ENCODE measurements at places on chromosomes 13 and 19. TPM values are rescaled to one million over a fixed set of nuclear protein-coding genes. Genes with fewer than 3 reads are reported as not detected.

Gene BEST2
- polyA plus RNA-seq: not detected

DNA sequence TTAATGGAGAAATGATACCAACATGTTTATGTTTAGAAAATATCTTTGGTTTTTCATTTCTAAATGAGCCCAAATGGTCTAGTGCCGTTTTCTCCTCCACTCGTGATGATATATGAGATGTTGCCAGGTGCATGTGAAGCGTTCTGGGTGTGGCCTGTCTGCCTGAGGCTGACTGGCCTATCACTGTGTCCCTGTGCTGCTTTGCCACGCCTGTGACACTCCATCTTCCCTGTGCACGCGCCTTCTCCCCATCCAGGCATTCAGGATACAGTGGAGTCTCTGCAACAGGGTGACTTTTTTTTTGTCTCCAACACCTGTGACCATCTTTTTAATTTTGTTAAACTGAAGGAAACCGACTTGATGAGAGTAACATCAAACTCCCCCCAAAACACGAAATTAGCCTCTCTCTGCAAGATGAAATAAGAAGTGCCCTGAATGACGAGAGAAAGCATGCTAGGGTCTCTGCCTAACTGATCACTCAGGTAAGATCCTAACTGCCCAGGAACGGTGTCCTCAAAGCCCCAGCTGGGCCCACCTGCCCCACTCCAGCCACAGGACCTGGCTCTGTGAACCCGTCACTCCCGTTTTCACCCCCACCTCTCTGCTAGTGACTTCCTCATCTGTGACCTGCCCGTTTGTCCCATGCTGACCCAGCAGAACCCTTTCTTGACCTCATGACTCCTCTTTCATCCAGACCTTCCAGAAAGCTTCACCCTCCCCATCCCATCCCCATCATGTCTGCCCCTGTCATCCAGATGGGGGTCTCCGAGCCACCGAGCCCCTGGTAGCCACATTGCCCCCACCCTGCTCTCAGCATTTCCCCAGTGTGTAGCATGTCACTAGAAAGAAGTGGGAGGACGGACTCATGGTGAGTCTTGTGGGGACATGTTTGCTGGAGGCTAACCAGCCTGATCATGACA lies 33.2 kb upstream of the TFDP1 start:
- no peak for DNase-seq

- no peak for DNase-seq
Measured at GRCh38 chr19:5228932-5229777, 111.5 kb downstream of the PTPRS start.

Gene ZNF555
- polyA plus RNA-seq: 2.6 TPM

Gene ZNF653
- 2.2 TPM for polyA plus RNA-seq

DNA sequence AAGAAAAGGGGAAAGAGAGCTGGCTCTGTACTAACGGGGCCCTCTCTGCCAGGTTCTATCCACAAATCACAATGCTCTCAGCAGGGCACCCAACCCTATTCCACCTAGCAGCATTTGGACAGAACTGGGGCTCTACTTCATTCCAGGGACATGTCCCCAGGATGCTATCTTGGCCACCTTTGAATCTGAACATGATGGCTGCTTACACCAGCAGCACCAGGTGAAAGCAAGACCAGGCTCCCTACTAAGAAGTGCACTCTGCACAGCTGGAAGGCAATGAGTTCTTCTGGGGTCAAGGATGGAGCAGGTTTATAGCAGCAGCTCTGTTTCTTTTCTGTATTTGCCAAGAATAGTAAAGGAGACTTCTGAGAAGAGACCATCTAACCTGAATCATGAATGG lies 222.4 kb downstream of the DACH1 start:
- no peak for DNase-seq

DNA sequence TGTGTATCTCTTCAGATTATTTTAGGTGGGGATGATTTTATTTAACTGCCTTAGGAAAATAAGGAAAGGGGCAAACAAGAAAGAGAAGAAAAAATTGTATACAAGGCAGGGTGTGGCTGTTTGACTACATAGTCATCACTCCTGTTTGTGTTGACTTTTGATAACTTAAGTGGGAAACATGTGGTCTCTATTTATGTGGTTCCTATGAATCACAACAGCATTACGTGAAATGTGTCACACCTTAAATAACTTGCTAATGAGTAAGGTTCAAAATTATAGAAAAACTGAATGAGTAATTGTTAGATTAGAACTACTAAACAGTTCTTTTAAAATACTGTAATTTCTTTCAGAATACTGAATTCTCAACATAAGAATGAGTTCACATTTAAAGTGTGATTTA lies 69.3 kb downstream of the LMO7 start:
- DNase-seq: no peak

Gene BST2
- 335 TPM for polyA plus RNA-seq

DNA sequence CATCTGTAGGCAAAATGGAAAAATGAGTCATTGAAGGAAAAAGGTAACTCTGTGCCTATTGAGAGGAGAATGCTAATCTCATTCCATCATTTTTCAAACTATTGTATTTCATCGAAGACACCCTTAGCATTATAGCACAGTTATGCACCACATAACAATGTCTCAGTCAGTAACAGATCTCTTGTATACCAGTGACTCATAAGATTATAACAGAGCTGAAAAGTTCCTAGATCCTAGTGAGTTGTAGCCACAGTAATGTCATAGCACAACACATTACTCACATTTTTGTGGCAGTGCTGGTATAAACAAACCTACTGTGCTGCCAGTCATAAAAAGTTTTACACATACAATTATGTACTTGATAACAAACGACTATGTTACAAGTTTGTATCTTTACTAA lies 1077.6 kb downstream of the DIAPH3 start:
- no peak for DNase-seq

Gene TDRD12
- polyA plus RNA-seq: not detected

Gene ZNF737
- 2.6 TPM for polyA plus RNA-seq

Gene PCDH20
- not detected for polyA plus RNA-seq

GRCh38 chr19:14377883-14378328 lies 3.3 kb upstream of the ADGRE5 start:
- DNase-seq: no peak

GRCh38 chr13:77728265-77729125 lies 31.0 kb downstream of the SLAIN1 start:
- DNase-seq: no peak

- DNase-seq: no peak
Measured at GRCh38 chr13:40189898-40190630, 476.4 kb downstream of the FOXO1 start.

Gene ZNF766
- polyA plus RNA-seq: 20.7 TPM

DNA sequence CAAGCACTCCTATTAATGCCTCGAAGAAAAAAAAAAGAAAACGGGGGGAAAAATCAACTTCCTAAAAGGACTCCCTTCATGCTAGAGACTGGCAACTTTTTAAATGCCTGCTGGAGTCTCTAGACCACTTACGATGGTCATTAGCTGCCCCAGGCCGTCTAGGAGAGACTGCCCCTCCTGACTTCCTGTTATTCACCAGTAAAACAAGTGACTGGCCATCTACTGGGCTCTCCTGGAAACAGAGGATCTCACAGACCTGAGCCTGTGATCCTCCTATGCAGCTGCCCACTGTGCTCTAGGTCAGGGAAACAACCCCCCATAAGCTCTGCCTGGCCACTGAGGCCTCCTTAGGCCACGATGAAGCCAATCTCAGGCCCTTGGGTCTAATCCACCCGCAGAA lies 7.4 kb downstream of the ZNF266 start:
- no peak for DNase-seq

DNA sequence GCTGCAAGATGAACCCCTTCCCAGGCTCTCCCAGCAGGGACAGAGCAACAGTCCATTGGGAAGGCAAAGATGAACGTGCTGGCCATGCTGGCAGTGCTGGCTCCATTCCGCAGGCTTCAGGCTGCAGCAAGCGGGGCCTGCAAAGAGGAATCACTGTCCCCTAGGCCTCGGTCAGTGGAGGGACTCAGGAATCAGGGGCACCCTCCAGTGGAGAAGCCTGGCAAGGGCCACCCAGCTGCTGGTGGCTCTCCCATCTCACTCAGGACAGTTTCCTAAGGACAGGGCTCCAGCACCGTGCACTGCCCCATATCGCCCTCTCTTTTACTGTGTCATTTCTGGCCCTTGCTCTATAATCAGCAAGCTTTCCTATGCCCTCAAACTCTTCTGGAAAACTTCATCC lies 498.6 kb downstream of the EFNB2 start:
- DNase-seq: no peak

GRCh38 chr13:96299235-96299634 lies 209.3 kb downstream of the HS6ST3 start:
- no peak for DNase-seq

Gene ZNF583
- 2.7 TPM for polyA plus RNA-seq

GRCh38 chr19:40465025-40465556 lies 454 bp downstream of the BLVRB start:
- no peak for DNase-seq

Gene CNFN
- not detected for polyA plus RNA-seq

Gene RNF17
- polyA plus RNA-seq: not detected

Gene RNF113B
- polyA plus RNA-seq: not detected

- DNase-seq: no peak
Measured at GRCh38 chr19:2223959-2224358, 12.2 kb downstream of the PLEKHJ1 start.

GRCh38 chr13:94182185-94182761 lies 297.2 kb downstream of the DCT start:
- no peak for DNase-seq

- DNase-seq: no peak
Measured at GRCh38 chr19:19662344-19662743, 1.1 kb downstream of the ATP13A1 start.

DNA sequence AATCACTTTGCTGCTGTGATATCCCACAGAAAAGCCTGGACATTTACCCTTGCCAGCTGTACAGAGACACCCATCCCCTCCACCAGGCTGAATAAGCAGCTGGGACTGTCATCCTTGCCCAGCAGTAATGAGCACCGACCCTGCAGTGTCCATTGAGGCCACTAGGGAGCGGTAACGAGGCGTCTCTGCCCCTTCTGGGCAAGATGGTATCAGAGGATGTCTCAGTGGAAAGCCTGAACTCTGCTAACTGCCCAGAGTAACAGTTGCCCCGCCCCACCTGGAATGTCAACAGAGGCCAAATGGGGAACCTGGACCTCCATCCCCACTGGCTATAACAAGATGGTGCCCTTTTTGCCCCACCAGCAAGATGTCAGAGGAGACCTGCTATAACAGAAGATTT lies 22.8 kb upstream of the CEACAM20 start:
- no peak for DNase-seq
